ENCODE measurements at places on chromosomes 13 and 19.

DNA sequence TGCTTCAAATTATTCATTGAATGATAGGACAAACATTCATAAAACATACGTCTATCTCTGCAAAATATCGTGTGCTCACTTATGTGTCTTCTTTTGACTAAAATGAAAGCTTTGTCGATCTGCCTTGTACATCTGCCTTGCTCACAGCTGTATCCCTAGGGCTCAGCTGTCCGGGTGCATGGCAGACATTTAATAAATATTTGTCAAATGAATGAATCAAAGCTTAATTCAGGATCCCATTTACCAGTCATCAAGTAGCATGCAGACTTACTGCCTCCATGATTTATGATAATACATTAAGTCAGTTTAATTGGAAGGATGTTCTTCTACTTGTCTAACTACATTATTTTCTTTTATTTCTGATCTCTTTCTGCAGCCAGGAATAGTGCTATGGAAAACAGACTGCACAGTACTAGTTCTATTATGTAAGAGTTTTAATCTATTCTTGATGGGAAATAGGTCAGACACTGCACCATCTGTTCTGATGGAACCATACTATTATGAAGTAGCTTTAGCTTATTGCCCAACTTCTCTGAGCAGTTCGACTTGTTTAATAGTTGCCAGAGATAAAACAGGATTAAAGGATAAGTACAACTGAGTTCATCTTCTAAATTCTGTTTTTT, 13.2 kb downstream of the SLC46A3 start:
- no peak for DNase-seq

- no peak for DNase-seq
These were observed 18.5 kb downstream of the RFX2 start for GRCh38 chr19:6091771-6092291.

- no peak for DNase-seq
These were observed 20.2 kb downstream of the DNAJC3 start for GRCh38 chr13:95697052-95697680.

GRCh38 chr13:75220861-75221260, 261.1 kb downstream of the TBC1D4 start:
- DNase-seq, result no peak

DNA sequence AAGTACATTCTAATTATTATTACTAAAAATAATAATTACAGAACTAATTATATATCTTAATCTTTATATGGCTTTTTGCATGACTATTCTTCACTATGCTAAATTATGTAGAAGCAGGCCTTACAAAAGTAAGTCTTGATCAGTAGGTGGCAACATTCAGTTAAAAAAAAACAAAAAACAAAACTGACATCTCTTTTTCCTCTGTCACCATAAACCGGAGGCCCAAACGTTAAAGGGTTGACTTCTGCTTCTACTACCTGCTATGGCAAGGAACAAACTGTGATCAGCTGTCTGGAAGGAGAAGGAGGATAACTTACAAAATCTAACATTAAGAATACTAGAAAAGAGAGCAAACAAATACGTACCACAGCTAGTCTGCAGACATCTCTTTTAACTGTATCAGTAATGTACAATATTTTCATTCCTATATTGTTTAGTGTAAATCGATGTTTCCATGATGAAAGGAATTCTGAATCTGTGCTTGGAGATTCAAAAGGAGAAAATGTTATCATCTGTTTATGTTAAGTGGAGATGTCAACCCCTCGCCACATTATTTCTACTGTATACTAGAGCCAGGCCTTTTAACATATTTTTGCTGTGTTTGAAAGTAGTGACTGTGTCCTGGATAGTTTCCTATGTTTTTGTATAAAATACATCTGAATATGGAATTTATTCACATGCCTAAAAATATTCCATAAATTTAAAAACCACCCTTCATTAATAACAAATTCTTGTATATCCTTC, 1525.4 kb downstream of the SLITRK1 start:
- no peak for DNase-seq

DNA sequence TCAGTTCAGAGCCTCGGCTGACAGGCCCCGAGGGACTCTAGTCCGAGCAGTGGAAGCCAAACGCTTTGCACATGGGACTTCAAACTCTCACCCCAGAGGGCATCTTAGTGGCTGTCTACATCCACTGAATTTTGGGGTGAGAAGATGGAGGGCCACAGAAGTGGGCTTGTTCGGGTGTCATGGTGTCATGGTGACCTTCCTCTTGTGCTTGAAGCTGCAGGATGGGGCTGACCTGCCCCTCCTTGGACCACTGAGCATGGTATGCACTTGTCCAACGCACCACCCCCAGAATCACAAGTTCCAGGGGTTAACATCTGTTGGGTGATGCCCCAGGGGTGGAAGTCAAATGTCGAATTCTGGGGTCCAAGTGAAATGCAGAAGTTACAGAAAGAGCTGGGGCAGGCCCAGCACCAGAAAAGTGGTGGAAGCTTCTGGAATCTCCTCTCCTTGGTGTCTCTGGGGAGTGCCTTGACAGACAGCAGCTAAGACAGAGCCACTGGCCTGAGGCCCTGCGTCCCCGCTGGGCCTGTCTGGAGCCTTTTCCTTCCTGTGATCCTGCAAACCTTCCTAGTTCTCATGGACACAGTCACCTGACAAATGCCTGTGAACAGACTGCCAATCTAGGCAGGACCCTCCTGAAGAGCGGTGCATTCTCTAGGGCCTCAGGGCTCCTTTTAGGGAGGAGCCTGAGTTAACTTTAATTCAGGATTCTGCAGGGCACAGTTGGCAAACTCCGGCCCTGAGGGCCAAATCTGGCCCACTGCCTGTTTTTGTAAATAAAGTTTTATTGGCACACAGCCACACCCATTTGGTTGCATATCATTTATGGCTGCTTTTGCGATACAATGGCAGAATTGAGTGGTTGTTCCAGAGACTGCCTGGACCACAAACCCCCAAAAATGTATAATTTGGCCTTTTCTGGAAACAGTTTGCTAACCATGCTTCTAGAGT, 65.1 kb upstream of the RANBP3 start:
- no peak for DNase-seq
